ENCODE measurements at places on chromosomes 2 and 18.

DNA sequence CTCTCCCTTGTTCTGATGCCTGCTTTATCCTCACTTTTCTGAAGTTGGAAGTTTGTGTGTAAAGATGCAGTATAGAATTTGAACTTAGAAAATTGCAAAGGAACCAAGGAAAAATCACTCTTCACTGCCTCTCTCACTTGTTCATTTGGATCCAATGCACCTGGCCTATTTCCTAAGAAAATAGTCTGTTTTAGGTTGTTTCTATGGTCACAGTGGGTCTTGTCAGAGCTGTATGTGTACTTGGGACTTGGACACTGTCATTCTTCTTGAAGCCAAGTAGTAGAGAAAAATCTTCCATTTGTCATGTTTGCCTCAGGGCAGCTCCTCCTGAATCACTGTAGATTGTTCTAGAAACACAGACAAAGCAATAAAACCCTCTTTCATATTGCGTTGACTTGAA is 80.3 kb upstream of the SESTD1 start:
- no peak for DNase-seq

- DNase-seq = no peak
Observed at GRCh38 chr18:74277296-74277695, 14.5 kb downstream of the CYB5A start.

GRCh38 chr2:169509955-169510354 is 453 bp downstream of the KLHL41 start:
- DNase-seq = no peak

- no peak for DNase-seq
Observed at GRCh38 chr18:63965716-63966330, 4.1 kb upstream of the SERPINB8 start.

DNA sequence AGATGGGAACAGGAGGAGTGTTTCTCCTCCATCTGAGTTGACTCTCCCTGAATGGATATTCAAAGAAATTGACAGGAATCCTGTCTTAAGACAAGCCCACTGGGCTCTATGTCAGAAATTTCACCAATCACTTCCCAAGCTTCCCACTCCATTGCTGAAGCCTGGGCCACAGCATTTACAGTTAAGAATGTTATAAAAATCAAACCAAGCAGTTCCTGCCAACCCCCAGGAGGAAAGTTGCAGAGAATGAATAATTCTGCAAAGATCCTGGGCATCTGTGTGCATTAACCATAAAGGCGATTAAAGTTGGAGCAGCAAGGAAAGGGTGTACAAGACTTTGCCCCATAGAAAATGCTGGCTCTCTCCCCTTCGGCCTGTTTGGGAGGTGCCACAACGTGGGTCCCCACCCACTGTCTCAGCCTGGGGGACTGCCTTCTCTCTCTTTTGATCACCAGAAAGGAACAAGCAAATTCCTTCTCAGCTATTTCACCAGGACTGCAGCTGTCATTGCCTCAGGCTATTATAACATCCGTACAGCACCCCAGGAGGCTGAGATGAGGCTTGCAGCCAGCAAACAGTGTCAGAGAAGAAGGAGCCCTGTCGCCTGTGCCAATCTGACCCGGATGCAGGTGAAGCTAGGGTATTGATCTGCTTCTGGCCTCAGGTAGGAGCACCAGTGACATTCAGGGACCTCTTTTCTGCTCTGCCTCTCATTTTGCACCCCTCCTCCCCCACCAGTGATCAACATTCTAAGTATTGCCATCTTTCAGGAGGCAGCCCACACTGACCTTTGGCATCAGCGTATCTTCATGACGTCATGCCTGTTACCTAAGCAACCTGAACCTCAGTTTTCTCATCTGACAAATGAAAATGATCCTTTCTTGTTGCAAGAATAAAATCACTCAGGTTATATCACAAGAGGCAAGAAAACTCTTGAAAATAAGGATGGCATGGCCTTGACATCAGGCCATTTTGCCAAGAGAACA is 219.0 kb downstream of the SH3BP4 start:
- DNase-seq = no peak

DNA sequence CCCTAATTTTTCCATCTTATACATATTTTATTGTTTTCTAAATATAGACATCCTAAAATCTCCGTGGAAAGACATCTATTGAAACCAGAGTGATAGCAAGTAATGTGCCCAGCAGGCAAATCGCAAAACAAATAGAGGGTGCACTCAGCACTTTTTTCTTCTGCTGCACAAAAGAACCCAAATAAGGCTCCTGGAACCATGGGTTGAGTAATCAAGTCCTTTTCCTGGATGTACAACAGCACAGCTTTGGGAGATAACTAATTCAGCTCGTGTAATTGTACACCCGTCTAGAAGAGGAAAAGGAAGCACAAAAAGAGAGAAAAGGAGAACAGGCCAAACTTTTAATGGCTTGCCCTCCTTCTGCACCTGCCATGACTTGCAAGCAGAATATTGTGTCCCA is 126.9 kb upstream of the TLK1 start:
- DNase-seq = no peak

GRCh38 chr2:46142546-46143428 is 154.4 kb upstream of the EPAS1 start:
- no peak for DNase-seq

- no peak for DNase-seq
Observed at GRCh38 chr2:160931531-160931930, 228.7 kb upstream of the TANK start.

- DNase-seq = no peak
Observed at GRCh38 chr2:47239119-47239969, 84.2 kb upstream of the STPG4 start.

- no peak for DNase-seq
Observed at GRCh38 chr2:240820607-240821428, 799 bp upstream of the KIF1A start.

Data from stimulated activated CD8-positive, alpha-beta memory T cell treated with anti-CD3 and anti-CD28 coated beads, Interleukin-7, amount 100 ng/mL, for 24 hours (primary cell).